Kasumi-1 (cell line): ENCODE measurements at places on chromosomes 3 and 15.

GRCh38 chr3:113684271-113684819, 12.1 kb downstream of the USF3 start:
- DNase-seq: peak; percentile 32

- DNase-seq: no peak
Observed at GRCh38 chr15:62883938-62884479, 158.5 kb upstream of the TPM1 start.

DNA sequence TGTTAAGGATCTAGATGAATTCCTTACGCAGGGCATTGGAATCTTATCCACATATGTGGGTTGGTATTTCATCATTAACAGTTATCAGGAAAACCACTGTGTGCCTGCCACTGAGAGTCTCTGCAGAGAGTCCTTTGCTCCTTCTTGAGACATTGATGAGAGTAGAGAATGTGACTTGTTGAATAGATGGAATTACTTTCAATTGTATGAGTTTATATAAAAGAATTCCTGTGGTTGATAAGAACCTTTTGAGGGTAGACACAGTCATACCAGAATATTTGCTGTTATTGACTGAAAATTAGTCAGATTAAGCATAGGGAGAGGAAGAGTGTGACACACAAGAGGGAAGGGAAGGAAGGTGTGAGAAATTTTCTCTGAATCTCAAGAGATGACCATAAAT, 30.8 kb downstream of the ARHGEF26 start:
- no peak for DNase-seq

GRCh38 chr3:65963787-65964677, 74.7 kb downstream of the MAGI1 start:
- no peak for DNase-seq

DNA sequence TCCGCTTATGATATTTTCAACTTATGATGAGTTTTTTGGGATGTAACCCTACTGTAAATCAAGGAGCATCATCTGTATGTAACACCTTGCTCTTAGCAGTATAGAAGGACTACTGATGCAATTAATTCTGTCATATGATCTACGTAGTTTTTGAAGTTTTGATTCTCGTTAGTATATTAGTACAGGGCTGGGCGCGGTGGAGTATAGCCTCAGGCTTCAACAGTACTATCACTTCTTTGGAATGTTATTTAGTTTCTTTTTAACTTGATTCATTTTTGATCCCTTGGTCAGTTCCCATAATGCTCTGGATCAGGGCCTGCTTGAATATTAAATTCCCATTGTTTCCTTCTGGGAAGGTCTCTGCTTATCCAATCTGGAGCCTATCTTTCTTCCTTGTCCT, 23.9 kb upstream of the AP4E1 start:
- DNase-seq: no peak

DNA sequence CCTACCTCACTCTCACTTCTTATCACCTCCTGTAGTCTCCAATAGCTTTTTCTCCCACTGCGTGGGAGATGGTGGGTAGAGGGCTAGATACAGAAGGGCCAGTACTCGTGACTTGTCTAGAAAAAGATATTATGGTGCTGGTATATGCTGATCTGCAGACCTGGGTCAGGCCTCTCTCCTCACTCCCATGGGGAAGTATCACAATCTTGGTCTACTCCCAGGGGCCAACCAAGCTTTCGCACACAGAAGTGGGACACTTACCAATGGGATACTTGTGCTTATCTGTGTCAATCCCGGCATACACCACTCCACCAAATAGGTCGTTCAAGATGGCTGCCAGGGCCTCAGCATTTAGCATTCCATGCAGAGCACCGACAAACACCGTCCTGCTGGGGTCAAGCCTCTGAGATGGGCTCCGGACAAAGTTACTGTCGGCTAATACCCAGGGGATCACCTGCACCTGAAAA, 9.0 kb upstream of the RPS17 start:
- no peak for DNase-seq

- no peak for DNase-seq
Observed at GRCh38 chr15:54517366-54517765, 539.1 kb downstream of the UNC13C start.
